ENCODE measurements at places on chromosomes 3 and 15. TPM values are rescaled to one million over a fixed set of nuclear protein-coding genes. Genes with fewer than 3 reads are reported as not detected.

COL8A1 gene
- total RNA-seq: 114 TPM

TRH gene
- total RNA-seq: 0.18 TPM

BCL2A1 gene
- total RNA-seq: 0.86 TPM

TNNC1 gene
- total RNA-seq: not detected

KNL1 gene
- 17.3 TPM for total RNA-seq

PLA2G4E gene
- total RNA-seq: not detected

NR2E3 gene
- 0.18 TPM for total RNA-seq

GPR156 gene
- total RNA-seq: 0.35 TPM

SOX14 gene
- not detected for total RNA-seq

HEG1 gene
- total RNA-seq: 92.9 TPM

CYP1A2 gene
- total RNA-seq: not detected

SGO1 gene
- total RNA-seq: 7.6 TPM

MYO5A gene
- 24.5 TPM for total RNA-seq

RBP2 gene
- total RNA-seq: not detected

NDN gene
- total RNA-seq: 34.0 TPM

MAN2A2 gene
- 17.4 TPM for total RNA-seq

CNTN3 gene
- 0.58 TPM for total RNA-seq

CASR gene
- not detected for total RNA-seq

GADL1 gene
- total RNA-seq: not detected

ALG1L2 gene
- total RNA-seq: not detected

LSAMP gene
- total RNA-seq: 0.18 TPM

ARID3B gene
- total RNA-seq: 0.58 TPM

SV2B gene
- total RNA-seq: not detected

ALDH1L1 gene
- total RNA-seq: 2.9 TPM

NGLY1 gene
- total RNA-seq: 31.7 TPM

ATP2B2 gene
- total RNA-seq: not detected

GRAMD2A gene
- total RNA-seq: 0.18 TPM

CEP97 gene
- total RNA-seq: 4.9 TPM

WHAMM gene
- total RNA-seq: 3.5 TPM

CFAP44 gene
- 0.18 TPM for total RNA-seq

COX17 gene
- total RNA-seq: 19.3 TPM

ZBED2 gene
- total RNA-seq: not detected

NOX5 gene
- total RNA-seq: 0.29 TPM

WDR76 gene
- total RNA-seq: 23.6 TPM

TRPM1 gene
- total RNA-seq: not detected

CAV3 gene
- not detected for total RNA-seq

FGD5 gene
- not detected for total RNA-seq

GOLGA8J gene
- total RNA-seq: not detected

C3orf22 gene
- total RNA-seq: not detected

GOLIM4 gene
- 35.2 TPM for total RNA-seq

DOCK3 gene
- not detected for total RNA-seq

NANOGP8 gene
- total RNA-seq: not detected

All from myometrial cell (primary cell).